ENCODE measurements at places on chromosomes 1 and 21.

- no peak for DNase-seq
These were observed 57.1 kb downstream of the WNT9A start for GRCh38 chr1:227890451-227891222.

GRCh38 chr1:207658904-207659485, 14.1 kb downstream of the CR1L start:
- no peak for DNase-seq

- DNase-seq: no peak
These were observed 170.8 kb downstream of the ADSS2 start for GRCh38 chr1:244280859-244281258.

DNA sequence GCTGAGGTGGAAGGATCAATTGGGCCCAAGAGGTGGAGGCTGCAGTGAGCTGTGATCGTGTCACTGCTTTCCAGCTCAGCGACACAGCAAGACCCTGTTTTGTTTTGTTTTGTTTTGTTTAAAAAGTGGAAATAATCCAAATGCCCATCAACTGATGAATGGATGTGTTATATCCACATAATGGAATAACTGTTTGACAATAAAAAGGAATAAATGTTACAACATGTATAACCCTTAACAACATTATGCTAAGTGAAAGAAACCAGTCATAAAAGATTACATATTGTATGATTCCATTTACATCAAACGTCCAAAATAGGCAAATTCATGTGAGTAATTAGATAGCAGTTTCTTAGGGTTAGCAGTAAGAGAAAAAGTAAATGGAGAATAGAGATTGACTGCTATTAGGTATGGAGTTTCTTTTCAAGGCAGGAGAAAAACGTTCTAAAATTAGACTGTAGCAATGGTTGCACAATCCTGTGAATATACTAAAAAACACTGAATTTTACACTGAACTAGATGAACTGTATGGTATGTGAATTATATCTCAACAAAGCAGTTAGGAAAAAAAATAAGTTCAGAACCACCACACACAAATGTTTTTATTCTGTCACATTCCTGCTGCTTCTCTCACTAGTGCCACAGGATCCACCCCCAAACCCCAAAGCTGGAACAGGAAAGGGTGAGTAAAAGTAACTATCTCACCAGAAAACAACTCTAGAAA, 15.7 kb downstream of the FOXJ3 start:
- no peak for DNase-seq

- DNase-seq: no peak
These were observed 20.6 kb downstream of the KIRREL1 start for GRCh38 chr1:158013840-158014730.

GRCh38 chr1:53992085-53992874, 25.7 kb downstream of the LDLRAD1 start:
- DNase-seq: no peak

- no peak for DNase-seq
These were observed 12.9 kb upstream of the CHI3L1 start for GRCh38 chr1:203199481-203199815.

DNA sequence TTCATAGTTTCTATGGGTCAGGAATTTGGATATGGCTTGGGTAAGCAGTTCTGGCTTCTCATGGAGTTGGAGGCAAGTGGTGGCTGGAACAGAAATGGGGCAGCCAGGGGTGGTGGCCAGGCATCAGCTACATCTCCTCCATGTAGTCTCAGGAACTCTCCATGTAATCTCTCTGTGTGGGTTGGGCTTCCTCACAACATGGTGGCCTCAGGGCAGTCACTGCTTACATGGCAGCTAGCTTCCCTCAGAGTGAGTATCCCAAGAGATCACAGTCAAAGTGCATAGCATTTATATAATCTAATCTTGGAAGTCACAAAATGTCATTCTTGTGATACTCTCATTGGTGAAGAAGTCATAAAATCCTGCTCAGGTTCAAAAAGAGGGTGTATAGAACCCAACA, 25.7 kb downstream of the MR1 start:
- no peak for DNase-seq

GRCh38 chr1:1359308-1359663, 931 bp upstream of the MXRA8 start:
- DNase-seq: no peak
